ENCODE measurements at places on chromosomes 3 and 15.

- DNase-seq: no peak
Measured at GRCh38 chr3:135161425-135161824, 366.4 kb downstream of the EPHB1 start.

DNA sequence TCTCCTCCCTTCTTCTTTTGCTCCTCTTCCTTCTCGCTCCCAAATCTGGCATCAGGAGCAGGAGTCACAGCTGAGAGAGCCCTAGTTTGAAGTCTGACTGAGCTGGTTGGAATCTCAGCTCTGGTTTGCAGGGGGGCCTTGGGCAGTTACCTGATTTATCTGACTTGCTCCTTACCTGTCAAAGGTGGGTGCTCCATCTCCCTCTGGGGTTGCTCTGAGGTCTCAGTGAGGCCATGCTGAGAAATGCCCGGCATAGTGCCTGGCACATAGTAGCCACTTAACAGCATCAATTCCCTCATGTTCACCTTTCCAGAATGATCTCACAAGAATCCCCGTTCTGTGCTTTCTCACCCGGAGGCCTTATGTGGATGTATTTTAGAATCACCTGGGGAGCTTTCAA lies 121.2 kb upstream of the CTDSPL start:
- DNase-seq: no peak

GRCh38 chr3:64674591-64675076 lies 13.2 kb downstream of the ADAMTS9 start:
- no peak for DNase-seq

DNA sequence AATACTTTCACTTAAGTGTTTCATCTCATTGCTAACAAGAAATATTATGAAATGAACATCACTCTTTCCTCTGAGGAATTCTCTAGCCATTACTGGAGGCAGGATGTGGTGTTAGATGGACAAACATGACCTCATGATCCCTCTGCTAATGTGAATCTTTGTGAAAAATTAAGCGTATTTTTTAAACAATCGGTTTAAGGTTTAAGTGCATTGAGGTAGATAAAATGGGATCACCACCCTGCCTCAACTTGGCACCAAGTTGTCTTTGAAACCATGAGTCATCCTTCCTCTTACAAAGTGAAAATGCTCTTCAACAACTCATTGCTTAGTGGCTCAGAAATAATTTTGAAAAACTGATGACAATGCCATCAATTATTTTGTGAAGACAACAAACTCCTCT lies 76.0 kb upstream of the DCBLD2 start:
- DNase-seq: no peak

GRCh38 chr3:161619351-161619750 lies 122.7 kb downstream of the OTOL1 start:
- no peak for DNase-seq

- DNase-seq: peak; percentile 35
Measured at GRCh38 chr3:68893600-68894239, 38.6 kb downstream of the TAFA4 start.

DNA sequence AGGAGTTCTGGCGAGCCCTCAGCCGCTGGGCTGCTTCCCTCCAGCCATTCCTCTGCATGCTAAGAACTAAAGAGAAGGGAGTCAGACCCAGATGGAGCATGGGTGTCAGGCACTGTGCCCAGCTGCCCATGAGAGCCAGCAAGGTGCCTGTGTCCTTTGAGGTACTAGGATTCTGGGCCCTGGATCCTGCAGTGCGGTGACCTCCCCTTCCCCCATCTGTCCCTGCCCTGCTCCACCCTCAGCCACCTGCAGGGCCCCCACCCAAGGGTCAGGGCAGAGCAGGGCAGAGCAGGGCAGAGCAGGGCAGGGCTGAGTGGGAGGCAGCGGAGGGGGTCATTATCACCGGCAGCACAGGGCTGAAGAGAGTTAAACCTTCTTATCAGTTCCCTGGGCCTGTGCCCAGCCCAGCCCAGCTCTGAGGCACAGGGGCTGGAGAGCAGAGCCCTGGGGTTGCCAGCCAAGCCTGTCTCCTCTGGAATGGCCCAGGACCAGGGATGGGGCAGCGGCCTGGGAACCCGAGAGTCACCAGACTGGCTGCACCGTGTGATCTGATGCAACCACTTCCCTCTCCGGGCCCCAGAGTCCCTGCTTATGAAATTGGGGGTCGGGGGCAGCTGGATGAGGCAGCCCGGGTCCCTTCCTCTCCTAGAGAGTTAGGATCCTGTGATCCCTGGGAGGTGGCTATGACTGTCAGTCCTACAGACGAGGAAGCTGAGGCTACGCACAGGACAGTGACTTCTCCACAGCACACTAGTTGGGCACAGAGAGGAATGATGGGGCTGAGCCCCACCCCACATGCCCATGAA lies 17.3 kb downstream of the ZDHHC19 start:
- no peak for DNase-seq

GRCh38 chr3:187522293-187522692 lies 147.9 kb downstream of the SST start:
- DNase-seq: no peak

GRCh38 chr3:126548556-126549466 lies 9.9 kb downstream of the C3orf22 start:
- no peak for DNase-seq

- no peak for DNase-seq
Measured at GRCh38 chr3:111882799-111883198, 23.7 kb downstream of the PHLDB2 start.

DNA sequence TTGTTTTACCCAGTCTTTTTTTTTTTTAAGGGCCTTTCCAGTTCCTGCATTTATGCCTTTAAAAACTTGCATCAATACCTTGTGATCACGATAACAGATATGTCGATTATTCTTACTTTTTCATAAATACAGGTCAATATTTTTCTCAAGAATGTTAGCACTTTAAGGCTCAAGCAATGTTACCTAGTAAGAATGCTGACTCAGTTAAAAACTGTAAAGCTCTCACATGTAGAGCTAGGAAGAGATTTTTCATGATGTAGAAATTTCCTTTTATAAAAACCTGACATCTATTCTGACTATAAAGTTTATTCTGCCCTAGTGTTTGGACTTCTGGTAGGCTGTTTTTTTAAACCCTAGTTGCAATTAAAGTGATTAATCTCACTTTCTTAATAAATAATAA lies 684.0 kb downstream of the ZBBX start:
- DNase-seq: no peak

DNA sequence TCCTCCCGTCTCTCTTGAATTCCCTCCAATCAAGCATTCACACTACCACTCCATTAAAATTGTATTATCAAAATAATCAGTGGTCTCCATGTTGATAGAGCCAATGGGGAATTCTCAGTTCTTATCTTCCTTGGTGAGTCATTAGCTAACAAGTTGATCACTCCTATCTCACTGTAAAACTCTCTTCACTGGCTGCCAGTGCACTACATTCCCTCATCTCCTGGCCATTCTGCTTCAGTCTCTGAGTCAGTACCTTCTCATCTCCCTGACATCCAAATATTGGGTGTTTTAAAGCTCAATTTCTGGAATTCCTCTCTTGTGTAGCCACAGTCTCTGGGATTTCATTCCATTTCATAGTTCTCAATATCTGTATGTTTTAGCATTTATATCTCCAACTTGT lies 175.2 kb downstream of the ALDH1A2 start:
- DNase-seq: no peak

DNA sequence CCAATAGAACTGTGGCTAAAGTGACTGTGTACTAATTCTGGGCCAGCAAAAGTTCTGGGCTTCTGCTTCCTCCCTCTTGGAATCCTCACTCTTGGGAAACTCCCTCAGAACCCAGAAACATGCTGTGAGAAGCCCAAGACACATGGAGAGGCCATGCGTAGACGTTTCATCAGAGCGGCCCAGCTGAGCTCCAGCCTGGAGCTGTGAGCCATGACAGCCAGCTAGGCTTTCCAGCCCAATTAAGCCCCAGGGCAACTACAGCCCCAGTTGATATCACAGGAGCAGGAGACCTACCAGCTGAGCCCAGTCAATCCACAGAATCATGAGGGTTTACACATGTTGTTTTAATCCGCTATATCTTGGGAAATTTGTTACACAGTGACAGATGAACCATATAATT lies 43.6 kb upstream of the CNOT10 start:
- no peak for DNase-seq

- DNase-seq: no peak
Measured at GRCh38 chr15:88622605-88622975, 1.4 kb downstream of the AEN start.

DNA sequence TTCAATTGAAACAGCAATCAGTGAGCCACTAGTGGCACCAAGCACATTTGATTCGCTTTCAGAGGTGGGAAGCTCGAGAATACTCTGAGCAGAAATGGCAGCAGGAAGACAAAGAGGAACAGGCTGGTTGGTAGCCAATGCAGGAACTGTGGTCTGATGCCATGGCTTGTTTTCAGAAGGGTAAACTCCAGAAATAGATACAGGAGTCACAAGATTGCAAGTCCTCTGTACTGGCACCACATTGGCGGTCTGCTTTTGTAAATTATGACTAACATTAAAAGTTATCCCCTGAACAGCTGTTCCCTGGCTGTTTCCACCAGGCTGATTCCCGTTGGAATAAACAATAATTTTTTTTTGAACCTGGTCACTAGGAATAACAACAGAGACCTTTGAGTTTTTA lies 35.5 kb downstream of the USF3 start:
- peak; percentile 16 for DNase-seq

- no peak for DNase-seq
Measured at GRCh38 chr15:93029214-93029835, 59.7 kb downstream of the RGMA start.

DNA sequence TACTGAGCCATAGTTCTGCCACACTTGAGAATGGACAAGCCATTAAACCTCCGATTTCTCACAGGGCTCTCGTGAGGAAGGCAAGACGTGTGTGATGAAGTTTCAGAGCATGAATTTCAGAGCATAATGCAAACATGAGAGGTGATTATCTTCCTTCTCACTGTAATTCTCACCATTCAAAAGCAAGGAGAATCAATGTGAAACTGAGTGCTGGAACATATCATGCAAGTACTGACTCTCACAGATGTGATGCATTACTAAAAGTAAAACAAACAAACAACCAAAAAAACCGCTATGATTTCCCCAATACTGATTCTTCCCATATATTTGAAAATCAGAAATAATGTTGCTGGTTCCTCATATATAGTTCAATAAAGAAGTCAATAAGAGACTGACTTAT lies 23.7 kb downstream of the P3H2 start:
- DNase-seq: no peak

DNA sequence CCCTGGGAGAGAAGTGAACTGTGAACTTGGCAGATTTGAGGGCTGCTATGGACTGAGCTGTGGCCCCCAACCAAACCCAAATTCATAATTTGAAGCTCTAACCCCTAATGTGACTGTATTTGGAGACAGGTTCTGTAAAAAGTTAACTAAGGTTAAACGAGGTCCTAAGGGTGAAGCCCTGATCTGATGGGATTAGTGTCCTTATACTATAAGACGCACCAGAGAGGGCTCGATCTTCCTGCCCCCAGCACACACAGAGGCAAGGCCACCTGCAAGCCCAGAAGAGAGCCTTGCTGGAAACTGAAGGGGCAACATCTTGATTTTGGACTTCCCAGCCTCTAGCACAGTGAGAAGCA lies 34.0 kb downstream of the TKT start:
- DNase-seq: no peak

DNA sequence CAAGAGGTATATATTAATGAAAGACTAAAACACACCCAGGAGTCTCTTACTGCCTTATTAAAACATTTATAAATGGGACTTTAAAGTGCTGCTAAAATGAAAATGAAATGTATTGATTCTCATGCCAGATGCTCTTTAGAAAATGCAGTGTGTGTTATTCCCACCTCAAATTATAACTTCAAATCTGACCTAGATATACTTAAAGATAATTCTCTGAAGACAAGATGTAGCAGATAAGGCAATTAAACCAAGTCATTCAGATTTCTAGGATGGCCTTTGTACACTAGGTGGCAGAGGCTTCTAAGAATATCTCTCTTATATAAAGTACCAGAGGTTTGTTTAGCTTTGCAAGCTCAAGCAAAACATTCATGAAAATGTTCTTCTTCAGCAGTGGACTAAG lies 26.9 kb upstream of the GOLGA8B start:
- DNase-seq: no peak

DNA sequence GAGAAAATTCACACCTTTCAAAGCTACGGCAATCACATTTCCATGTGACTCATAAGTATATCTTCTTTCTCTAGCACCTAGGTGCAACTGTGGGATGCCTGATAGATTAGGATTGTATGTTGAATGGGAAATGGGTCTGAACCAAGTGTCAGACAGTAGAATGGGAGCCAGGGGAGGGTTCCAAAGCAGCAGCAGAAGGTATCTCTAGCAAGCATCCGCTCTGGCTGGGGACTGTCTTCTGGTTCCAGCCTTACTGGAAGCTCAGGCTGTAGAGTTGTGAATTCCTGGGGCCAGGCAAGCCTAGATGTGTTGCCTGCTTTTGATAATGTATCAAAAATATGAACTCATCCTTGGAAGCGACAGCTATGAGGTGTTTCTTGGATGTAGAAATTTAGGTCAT lies 2.1 kb upstream of the CHL1 start:
- DNase-seq: no peak

DNA sequence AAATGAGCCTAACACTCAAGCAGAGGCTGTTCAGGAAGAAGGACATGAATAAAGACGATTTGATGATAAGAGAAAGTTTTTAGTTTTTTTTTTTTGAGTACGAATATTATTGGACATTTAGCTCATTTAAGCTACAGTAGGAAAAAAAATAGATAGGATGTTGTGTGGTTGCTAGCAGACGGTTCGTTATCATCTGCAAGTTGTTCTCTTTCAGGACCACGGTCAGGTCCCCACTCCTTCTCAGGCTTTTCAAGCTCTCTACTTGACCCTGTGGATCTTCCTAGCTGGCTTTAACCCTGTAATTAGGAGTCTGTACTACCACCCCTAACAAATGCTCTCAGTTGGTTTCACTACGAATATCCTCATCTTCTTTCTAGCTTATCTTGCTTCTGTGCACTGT lies 1.1 kb downstream of the KCNH8 start:
- peak; percentile 81 for DNase-seq

GRCh38 chr3:4220065-4220464 lies 83.1 kb upstream of the SETMAR start:
- no peak for DNase-seq

GRCh38 chr3:194487289-194488054 lies 670 bp upstream of the ATP13A3 start:
- no peak for DNase-seq

DNA sequence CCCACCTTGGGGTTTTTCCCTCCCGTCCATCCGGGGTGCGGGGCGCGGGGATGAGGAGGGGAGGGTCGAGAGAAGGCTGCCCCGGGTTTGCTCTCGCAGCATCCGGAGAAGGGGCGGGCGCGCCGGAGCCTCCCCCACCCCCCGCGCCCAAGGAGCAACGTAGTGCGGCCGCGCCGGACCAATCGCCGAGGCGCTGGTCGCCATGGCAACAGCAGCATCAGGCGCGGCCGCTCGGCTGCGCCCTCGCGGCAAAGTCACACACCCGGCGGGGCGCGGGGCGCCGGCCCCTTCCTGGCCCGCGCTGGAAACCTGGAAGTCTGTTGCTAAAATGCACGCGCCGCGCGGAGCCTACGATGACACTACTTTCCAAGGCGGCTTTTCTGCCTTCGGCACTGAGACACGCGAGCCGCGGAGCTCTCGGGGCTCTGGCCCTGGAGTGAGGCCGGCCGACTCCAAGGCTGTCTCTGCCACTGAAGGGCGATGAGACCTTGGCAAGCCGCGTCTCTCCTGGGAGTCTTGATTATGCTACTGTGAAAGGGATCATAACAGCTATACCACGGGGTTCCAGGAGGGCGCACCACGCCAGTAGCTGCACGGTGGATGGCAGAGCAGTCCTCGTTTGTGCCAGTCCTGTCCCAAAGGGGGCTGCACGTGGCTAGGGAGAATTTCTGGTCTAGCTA lies at the start of gene IQSEC1:
TSS of gene IQSEC1 (minus strand) at position 104 of the 680 bp plus-strand sequence. CDS start 415 bp downstream, outside the sequence.
- DNase-seq: peak; percentile 84

GRCh38 chr3:130906374-130906995 lies 12.6 kb downstream of the ATP2C1 start:
- no peak for DNase-seq
